ENCODE measurements at places on chromosomes 2 and 18. TPM values are rescaled to one million over a fixed set of nuclear protein-coding genes. Genes with fewer than 3 reads are reported as not detected.

Gene NAT8
- not detected for total RNA-seq

Gene GKN2
- not detected for total RNA-seq

Gene LOXHD1
- not detected for total RNA-seq

Gene SCN2A
- total RNA-seq, result 10.9 TPM

Gene SERPINB7
- not detected for total RNA-seq

Gene RAB27B
- total RNA-seq, result 0.52 TPM

Gene BBS5
- total RNA-seq, result 5.7 TPM

Gene LYPD1
- 0.26 TPM for total RNA-seq

Gene HOXD13
- not detected for total RNA-seq

Gene ANO7
- total RNA-seq, result 0.63 TPM

Gene CROCC2
- total RNA-seq, result 0.26 TPM

Gene DUSP2
- 0.94 TPM for total RNA-seq

Gene PLGLB1
- 0.32 TPM for total RNA-seq

Gene CYP27A1
- 36.0 TPM for total RNA-seq

Gene CHRNG
- not detected for total RNA-seq

Gene SH3RF3
- total RNA-seq, result 1.9 TPM

Gene GREB1
- 0.47 TPM for total RNA-seq

Gene CTAGE1
- not detected for total RNA-seq

Gene UGT1A8
- not detected for total RNA-seq

All from bronchial smooth muscle cell (primary cell).